NCI-H187 treated with DMSO at 0.1 percent for 48 hours (cell line): ENCODE measurements at places on chromosomes 4 and X.

GRCh38 chrX:24080704-24081103, 25.9 kb downstream of the EIF2S3 start:
- no peak for DNase-seq

GRCh38 chr4:128675083-128675482, 134.4 kb upstream of the JADE1 start:
- no peak for DNase-seq

DNA sequence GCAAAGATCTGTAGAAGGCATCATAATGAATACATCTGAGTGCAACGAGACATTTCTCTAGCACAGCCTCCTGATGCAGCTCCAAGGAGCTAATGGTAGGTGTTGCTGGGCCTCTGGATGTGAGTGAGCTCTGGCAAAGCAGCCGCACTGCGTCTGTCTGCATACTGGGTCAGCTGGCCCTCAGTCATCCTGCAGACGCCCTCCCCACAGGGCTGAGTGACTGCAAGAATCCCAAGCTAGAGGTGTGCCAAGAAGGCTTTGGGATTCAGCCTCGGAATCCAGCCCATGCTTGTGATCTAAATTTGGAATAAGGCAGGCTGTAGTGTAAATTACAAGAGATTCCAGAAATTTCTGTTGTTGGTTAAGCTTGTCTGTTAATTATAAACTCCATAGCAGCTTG, 18.5 kb downstream of the HERC3 start:
- no peak for DNase-seq

GRCh38 chr4:107734120-107734519, 14.1 kb upstream of the PAPSS1 start:
- DNase-seq = no peak

- no peak for DNase-seq
These were observed 70.8 kb upstream of the PTPN13 start for GRCh38 chr4:86523333-86523732.
